Fibroblast of skin of right quadriceps (primary cell): ENCODE measurements at places on chromosomes 2 and 18.

DNA sequence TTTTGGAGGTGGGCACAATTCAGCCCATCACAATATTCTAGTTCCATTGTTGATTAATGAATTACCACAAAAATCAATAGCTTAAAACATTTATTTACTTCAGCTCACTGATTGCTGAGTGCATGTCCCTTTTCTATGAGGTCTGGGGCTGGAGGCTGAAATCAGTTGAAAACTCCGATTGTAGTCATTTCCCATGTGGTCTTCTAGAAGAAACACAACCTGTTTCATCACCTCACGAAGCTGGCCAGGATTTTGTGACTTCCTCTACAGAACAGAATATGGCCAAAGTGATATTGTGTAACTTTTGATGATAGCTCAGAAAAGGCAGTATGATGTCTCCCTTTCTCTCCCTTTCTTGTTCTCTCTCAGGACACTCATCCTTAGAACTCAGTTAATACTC, 44.1 kb upstream of the CYRIA start:
- no peak for DNase-seq

GRCh38 chr18:27136208-27136535, 48.9 kb downstream of the CHST9 start:
- DNase-seq = no peak

DNA sequence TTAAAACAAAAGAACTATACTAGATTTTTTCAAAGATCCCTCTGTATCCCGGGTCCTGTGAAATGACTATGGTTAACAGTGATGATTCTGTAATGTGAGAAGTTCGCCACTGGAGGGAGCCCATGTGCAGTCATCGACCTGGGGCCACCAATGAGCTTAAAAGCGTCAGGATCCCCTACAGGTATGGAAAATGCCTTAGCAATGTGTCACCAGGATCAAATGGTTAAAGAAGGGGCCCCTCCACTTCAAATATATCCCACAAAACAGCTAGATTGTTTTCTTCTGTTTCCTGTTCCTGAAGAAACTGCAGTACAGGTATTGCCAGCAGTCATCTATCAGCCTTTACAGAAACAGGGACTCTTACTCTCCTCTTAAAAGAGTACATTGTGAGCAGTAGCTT, 15.3 kb downstream of the CHRNA1 start:
- DNase-seq = peak; percentile 52

DNA sequence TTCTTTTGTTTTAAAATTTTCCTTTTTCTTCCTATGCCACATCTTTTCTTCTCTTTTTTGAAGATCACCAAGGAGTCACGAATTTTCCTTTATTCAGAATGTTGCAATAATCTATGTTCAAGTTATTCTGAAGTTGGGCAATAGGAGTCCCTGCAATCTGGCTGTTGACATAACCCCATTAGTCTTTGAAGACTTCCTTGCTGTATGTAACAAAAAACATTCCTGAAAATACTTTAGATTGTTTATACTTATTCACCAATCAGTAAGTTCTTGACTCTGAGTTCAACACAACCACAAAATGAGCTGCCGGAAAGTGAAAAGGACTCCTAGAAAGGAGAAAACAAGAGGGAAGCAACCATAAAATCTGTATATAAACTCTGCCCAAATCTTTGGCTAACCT, 62.8 kb downstream of the TMEM237 start:
- peak; percentile 81 for DNase-seq

DNA sequence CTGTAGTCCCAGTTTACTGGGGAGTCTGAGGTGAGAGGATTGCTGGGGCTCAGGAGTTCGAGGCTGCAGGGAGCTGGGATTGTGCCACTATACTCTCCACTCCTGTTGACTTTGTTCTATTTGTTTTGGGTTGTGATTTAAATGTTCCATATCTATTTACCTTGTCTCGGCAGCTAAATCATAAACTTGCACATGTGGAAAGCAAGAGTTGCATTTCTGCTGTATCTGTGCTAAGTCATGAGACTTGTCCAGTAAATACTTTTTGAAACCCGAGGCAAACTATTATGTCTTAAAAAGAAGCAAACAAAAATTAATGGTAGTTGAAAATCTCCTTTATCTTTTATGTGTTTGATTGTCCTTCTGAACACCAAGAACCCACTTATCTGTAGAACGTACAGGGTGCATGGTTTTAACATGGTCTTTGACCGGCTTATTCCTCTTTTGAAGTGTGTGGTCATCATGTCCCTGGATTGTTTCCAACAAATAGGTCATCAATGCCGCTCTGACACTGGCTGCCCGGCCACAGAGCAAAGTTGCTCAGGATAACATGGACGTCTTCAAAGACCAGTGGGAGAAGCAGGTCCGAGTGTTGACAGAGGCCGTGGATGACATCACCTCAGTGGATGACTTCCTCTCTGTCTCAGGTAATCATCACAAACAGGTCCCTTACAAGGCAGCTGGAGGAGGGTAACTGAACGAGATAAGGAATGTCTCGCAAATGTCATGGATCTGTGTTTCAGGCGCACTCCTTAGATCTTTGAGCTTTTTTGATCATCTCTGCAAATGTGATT, 241.1 kb upstream of the LRRTM1 start:
- no peak for DNase-seq

DNA sequence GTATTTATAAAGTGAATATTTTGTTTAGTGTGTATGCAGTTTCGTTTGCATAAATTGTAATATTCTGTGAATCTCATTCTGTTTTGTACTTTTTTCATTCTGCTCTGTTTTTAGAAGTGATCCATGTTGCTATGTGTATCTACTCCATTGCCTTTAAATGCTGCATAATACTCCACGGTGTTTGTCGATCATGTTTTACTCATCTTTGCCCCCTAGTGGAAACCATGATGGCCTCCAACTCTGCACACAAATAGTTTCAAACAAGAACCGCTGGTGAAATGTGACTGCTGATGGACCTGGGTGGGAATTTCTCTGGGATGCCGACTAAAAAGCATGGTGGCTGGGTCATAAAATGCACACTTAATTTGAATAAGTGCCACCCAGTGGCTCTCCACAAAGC, 32.0 kb upstream of the SKOR2 start:
- peak; percentile 23 for DNase-seq

- peak; percentile 87 for DNase-seq
Observed at GRCh38 chr2:105409717-105410116, 10.9 kb upstream of the FHL2 start.

- DNase-seq = no peak
Observed at GRCh38 chr2:238742664-238743063, 105.2 kb upstream of the TWIST2 start.

- DNase-seq = peak; percentile 67
Observed at GRCh38 chr2:235940330-235940729, 227.9 kb downstream of the GBX2 start.

GRCh38 chr2:235165631-235166030, 213.8 kb downstream of the SH3BP4 start:
- DNase-seq = no peak

- peak; percentile 52 for DNase-seq
Observed at GRCh38 chr18:51051105-51051712, 21.2 kb downstream of the SMAD4 start.

GRCh38 chr2:43082111-43082894, 144.1 kb downstream of the ZFP36L2 start:
- DNase-seq = peak; percentile 96

DNA sequence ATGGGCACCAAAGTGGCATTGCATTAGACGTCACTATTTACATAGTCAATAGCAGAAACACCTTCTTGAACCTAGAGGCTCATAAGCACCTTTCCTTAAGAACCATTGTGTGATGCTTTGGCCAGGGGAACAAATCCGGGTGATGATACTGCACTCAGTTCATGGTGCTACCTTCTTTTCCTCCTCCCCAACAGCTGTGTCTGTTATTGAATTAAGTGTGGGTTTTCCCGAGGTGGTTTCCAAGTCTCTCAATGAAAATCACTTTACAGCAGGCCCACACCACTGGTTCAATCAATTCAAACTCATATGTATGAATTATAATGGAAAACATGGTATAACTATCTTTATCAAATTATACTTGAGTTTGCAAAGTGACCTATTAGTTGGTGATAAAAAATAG, 9.3 kb upstream of the EFEMP1 start:
- DNase-seq = no peak

- peak; percentile 14 for DNase-seq
Observed at GRCh38 chr2:206241736-206242135, 32.7 kb upstream of the ZDBF2 start.

DNA sequence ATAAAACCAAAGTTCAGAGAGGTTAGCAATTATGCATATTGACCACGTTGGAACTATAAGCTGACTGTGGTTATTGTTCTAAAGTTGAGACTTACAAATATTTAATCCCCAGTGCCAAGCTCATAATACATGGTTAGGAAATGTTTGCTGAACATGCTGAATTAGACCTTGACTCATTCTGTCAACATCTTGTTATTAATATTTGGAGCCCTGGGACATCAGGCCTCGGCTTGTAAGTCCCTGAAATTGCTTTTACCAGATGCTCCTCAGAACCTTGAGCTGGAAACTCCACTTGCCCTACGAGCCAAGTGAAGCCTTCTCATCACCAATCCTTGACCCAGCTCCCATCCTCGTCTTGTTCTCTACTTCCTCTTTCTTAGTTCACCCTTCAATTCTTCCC, 21.2 kb downstream of the DYNAP start:
- DNase-seq = no peak

DNA sequence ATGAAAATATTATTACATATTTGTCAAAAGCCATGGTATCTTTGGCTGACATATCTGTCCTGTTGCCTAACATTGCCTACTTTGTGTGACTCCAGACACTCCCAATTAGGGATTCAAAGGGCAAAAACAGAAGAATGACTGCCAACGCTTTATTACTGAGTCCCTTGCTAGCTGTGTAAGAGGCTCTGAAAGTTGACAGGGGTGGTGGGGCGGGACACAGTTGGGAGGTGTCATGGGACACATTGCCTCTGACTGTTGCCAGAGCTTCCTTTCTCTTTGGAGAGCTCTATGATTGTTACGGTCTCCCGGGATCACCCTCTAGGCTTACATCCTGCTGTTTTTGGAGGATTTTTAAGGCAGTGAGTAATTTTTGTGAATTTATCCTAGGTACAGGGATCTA, 249.6 kb upstream of the ACVR2A start:
- no peak for DNase-seq

- DNase-seq = no peak
Observed at GRCh38 chr2:88680266-88680902, 11.1 kb upstream of the RPIA start.

DNA sequence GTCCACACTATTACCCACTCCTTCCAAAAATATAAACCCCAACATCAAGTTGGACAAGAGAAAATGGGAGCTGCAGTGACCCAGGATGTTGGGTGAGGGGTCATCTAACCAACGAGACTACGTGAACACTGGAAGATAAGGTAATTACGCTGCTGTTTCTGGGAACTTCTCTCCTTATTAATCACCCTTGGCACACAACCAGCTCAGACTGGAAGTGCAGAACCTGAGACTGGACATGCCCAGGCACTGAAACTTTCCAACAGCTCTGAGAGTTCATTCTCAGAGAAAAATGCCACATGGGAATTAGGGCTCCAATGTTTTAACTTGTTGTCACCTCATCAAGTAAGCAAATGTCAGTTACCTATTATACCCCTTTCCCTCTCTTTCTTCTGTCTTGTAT, 135.3 kb downstream of the CCDC148 start:
- DNase-seq = no peak

DNA sequence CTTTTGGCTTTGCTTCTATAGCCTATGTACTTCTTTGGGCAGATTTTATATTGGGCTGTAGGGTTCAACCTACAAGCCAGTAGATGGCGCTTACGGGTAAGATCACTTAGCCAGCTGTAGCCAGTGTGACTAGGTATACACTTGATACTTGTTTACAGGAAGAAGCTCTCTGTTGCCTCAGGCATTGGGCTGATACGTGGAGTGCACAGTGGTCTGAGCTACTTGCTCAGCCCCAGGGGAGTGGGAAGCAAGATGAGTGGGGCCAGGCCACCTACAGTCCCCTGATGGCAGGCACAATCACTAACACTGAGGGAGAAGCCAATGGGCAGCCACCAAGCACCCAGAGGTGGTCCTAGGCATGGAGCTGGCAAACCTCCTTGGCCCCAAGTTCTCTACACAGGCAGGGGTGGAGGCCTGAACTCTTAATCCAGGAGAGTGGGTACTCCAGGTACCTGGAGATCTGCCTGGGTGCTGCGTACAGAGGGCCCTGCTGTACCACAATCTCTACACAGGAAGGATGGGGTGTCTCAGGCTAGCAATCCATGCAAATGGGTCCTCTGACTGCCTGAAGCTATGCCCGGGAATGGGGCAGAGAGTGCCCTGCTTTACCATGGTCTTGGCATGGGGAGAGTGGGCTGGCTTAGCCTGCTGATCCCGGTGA, 122.2 kb downstream of the NCOA1 start:
- DNase-seq = peak; percentile 54

GRCh38 chr2:26595146-26595545, 46.0 kb downstream of the CIB4 start:
- DNase-seq = no peak

DNA sequence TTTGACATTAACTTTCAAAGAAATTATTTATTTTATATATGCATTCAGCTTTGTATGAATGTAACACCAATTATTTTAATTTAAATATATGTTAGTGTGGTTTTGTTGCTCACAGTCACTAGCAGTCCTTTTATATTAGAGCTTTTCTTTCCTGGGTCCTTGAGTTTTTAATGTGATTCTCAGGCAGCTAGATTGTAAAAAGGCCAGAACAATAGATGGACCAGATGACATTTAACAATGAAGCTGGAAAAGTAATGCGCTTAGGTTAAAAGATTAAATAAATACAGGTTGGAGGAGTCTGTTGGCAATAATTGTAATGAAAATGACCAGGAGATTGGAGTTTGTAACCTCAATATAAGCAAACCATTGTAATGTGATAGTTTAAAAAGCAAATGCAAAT, 171.1 kb downstream of the FTCDNL1 start:
- no peak for DNase-seq

GRCh38 chr2:198691236-198691635, 766.5 kb downstream of the SATB2 start:
- DNase-seq = no peak

GRCh38 chr2:100909534-100910081, 89.7 kb downstream of the NPAS2 start:
- peak; percentile 36 for DNase-seq

- DNase-seq = peak; percentile 17
Observed at GRCh38 chr2:149221898-149222297, 108.5 kb upstream of the LYPD6 start.

DNA sequence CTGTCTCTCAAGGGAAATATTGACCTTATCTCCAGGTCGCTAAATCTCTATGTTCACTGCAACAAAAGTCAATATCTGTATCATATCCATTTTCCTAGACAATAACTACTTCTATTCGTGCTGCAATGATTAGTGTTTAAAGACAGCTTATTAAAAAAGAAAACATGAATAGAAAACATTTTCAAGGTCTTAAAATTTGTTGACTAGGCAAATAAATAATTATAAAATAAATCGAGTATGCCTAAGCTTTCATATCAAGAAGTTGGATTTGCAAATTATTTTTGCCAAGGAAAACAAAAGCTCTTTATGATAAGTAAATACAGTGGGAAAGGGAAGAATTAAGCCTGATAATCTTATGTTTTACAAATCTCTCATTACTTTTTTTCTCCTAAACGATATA, 428.5 kb downstream of the NUP35 start:
- no peak for DNase-seq

DNA sequence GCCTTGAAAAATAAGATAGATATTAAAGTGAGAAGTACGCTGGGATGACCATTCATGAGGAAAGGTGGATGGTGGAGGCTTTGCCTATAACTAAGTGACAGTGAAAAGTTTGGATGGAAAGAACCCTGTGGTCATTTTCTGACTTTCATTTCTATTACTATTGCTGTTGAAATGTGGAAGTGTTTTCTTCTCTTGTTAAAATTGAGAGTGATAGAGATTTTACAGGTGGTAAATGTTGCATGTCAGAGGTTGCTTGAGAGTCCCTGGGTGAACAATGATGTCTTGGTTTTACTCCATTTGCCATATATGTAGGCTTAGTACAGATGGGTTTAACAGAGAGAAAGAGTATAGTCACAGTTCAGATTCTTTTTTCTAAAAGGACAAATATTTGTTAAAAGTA, 18.4 kb downstream of the NCOA1 start:
- no peak for DNase-seq
